Pulmonary artery endothelial cell (primary cell): ENCODE measurements at places on chromosomes 7 and 10. TPM values are rescaled to one million over a fixed set of nuclear protein-coding genes. Genes with fewer than 3 reads are reported as not detected.

Gene TRPV5
- total RNA-seq = not detected in 2 replicates

Gene HBP1
- total RNA-seq = 111 and 129 TPM in 2 replicates

Gene HECW1
- not detected in 2 replicates for total RNA-seq

Gene HOXA11
- not detected in 2 replicates for total RNA-seq

Gene DYNC1I1
- total RNA-seq = 3.9 and 9.6 TPM in 2 replicates

Gene ARL3
- 5.4 and 6.4 TPM in 2 replicates for total RNA-seq

Gene MDH2
- 36.2 and 51.6 TPM in 2 replicates for total RNA-seq

Gene TACC2
- total RNA-seq = 6.1 and 9.7 TPM in 2 replicates

Gene ANLN
- total RNA-seq = 52.6 and 121 TPM in 2 replicates

Gene MINDY3
- 17.0 and 22.8 TPM in 2 replicates for total RNA-seq

Gene KLF14
- not detected in 2 replicates for total RNA-seq

Gene ZNF735
- not detected in 2 replicates for total RNA-seq

Gene ZNF316
- total RNA-seq = 10.7 and 12.8 TPM in 2 replicates

Gene ZNF248
- 3.9 and 5.9 TPM in 2 replicates for total RNA-seq

Gene HUS1
- 19.2 and 28.5 TPM in 2 replicates for total RNA-seq

Gene ANKRD61
- total RNA-seq = 0.07 TPM in 2 replicates

Gene INA
- 0.13 and 0.18 TPM in 2 replicates for total RNA-seq

Gene H2BK1
- total RNA-seq = not detected in 2 replicates

Gene RNF32
- total RNA-seq = 0.14 and 0.33 TPM in 2 replicates

Gene OR2A42
- under 0.01 TPM in 1 of 2 replicates, not detected in the other for total RNA-seq
